WTC11 (cell line): ENCODE measurements at places on chromosomes 7 and 10.

DNA sequence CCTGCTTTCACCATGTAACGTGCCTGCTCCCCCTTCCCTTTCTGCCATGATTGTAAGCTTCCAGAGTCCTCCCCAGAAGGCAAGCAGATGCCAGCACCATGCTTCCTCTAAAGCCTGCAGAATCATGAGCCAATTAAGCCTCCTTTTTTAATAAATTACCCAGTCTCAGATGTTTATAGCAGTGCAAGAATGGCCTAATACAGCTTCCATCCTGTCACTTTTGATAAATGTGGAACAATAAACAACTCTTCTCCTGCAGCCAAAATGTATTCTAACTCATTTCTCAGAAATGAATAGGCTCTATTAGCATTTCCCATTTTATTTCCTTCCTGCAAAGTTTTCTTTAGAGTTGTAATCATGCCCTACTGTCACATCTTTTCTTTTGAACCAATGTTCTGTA lies 43.4 kb downstream of the C7orf25 start:
- no peak for DNase-seq

DNA sequence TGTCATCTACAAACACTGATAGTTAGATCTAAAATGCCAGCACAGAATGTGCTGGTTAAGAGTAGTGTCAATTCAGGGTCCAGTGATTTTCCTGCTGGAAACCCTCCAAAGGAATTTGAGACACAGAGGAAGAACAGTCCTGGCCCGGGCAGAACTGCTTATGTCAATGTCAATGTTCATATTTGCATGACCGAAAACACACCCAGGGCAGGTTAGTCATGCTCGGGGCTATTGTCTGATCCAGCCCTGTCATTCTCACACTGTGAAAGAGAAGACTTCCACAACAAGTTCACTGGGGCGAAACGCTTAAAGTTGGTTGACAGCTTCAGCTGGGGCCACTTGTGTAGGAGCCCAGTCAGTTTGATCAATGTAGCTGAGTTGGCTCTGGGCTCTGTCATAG lies 139.3 kb downstream of the C1GALT1 start:
- DNase-seq, result no peak

- no peak for DNase-seq
Observed at GRCh38 chr7:98992076-98992475, 113.7 kb downstream of the TRRAP start.

- DNase-seq, result no peak
Observed at GRCh38 chr10:31963589-31963980, 35.0 kb upstream of the ARHGAP12 start.
